ENCODE measurements at places on chromosomes 2 and 18.
A peak's percentile ranks its signal among the peaks of the same experiment; 100 is the strongest.

- no peak for DNase-seq
Observed at GRCh38 chr18:43596105-43596712, 318.9 kb upstream of the SYT4 start.

GRCh38 chr2:181575650-181576025 lies 81.3 kb downstream of the CERKL start:
- no peak for DNase-seq

GRCh38 chr2:164485541-164485940 lies 135.7 kb downstream of the GRB14 start:
- peak; percentile 4 for DNase-seq

DNA sequence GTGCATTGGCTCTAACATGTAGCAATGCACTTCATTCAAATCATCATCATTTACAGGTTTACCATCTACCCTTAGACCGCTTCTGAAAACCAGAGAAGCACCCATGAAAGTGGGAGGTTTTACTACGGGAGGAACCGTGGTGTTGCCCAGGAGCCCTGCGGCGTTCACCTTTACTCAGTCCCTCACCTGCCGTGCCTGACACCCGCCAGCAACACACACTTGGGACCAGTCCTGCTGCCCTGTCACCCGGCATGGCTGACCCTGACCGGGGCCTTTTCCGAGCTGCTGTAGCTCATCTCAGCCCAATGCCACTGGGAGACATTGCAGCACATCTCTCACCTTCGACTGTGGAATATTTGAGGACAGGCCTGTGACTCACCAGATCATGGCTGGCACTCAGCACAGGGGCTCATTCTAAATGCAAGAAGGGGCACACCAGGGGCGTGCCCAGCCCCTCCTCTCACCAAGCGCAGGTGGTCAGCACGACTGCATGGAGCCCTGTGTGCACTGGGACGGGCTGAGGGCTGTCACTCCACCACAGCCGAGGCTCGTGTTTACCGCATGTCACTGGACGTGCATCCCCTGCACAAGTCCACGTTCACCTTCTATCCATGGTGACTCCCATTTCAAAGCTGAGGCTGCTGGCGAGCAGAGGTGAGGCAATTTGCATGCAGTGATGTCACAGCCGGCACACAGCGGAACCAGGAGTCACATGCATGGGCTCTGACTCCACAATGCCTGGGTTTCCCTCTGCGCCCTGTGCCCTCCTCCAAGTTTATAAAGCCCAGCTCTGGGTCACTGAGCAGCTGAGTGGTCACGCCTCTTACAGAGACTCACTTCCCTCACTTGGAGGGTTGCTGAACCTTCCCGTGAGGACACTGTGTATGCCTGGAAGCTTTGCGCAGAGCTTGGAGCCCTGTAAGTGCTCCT lies 76.7 kb upstream of the SNTG2 start:
- no peak for DNase-seq

GRCh38 chr2:11124760-11125068 lies 30.6 kb upstream of the SLC66A3 start:
- DNase-seq: no peak

DNA sequence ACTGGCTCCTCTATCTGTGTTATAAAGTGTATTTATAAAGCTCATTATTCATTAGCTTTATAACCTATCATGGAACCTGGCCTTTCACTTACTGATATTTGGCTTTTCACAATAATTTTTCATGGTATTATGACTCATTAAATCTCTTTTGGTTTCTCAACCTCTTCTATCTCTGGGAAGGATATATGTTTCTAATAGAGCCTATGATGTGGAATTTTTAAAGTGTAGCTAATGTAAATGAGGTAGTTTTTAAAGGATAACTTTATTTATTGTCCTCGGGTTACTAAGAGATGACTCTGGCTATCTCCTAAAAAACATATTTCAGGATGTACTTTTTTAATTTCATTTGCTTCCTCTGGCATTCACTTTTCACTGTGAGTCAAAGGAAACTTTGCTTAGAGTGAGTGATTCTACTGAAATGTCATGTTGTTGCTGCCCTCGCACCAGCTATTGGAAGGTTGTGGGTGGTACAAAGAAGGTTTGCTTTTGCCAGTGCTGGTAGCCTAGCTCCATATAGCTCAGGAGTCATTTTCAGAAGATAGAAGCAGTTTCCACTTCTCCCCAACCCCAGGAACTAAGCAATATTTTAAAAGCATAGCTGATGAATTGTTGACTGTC lies 85.2 kb upstream of the RPE start:
- DNase-seq: no peak

GRCh38 chr2:128408349-128409305 lies 90.0 kb upstream of the HS6ST1 start:
- peak; percentile 52 for DNase-seq

DNA sequence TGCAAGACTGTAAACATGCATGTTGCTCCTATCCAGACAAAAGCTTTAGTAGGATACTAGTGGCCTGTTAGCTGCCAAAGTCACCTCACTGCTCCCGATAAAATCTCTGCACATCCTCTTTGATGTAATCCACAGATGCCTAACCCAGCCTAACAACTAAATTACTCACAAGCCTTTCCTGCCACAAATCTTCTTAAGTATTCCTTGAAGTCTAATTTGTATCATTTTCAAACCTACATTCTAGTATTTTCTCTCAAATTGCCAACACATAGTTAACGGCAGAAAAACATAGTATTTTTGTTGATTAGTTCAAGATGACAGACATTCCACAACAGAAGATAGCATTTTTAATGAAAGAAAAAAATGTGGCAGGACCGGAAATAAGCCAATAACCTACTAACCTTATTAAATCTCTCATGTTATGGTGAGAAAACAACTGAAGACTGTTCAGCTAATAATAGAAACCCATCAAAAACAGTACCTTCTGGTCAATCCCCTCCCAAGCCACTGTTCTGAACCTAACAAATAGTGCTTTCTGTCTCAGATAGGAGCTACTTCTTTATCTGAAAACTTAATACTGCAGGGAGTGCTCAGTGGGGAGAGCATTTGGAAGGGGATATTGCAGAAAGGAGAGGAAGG lies at the start of gene MPP4:
Gene MPP4 (minus strand): TSS at position 57 of the 639 bp plus-strand sequence. CDS start 4,690 bp downstream, outside the sequence.
- peak; percentile 21 for DNase-seq

- no peak for DNase-seq
Observed at GRCh38 chr2:19857806-19858205, 44.0 kb downstream of the TTC32 start.

DNA sequence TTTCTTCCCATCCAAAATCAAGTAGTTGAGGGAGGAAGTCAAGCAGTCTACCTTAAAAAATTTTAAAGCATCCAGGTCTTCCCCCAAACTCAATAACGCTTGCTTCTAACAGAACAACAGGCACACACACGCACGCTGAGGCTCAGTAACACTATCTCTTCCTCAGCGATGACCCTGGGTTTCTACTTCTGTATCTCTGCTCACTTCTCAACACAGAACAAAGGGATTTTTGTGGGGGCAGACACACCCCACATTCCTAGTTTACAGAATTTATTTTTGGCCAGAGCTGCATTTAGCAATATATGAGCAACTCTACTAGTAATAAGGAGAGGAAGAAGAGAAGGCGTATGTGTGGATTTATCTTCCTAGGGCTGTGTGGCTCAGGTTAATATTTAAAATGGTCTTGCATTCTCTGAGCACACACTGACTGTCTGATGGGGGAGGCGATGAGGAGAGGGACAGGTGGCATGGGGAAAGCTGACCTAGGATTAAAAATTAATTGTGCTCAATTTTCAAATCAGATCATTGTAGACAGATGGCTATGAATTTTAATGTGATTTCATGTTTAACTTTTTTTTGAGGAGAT lies 71.3 kb upstream of the PPM1B start:
- DNase-seq: no peak

DNA sequence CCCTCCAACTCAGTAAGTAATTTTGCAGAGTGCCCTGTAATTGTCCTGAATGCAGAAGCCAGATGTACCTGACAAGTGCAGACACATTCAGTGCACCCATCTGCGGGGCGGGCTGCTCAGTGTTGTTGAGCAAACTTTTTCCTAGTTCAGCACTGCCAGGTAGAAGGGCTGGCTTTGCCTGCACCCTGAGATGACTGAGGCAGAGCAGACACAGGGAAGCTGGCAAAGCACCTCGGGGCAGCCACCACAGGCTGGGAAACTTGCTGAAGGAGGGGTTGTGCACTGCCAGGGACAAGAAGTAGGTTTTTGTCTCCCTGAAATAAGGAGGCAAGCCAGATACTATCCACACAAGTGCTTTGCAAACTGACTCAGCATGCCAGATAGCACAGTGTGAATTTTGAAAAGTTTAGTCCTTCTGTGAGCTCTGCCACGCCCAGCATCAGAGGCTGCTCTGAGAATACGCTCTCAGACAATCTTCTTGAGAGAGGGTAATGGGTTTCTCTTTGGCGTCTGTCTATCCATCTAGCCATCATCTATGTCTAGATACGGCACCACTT lies 62.3 kb downstream of the SOWAHC start:
- DNase-seq: no peak

DNA sequence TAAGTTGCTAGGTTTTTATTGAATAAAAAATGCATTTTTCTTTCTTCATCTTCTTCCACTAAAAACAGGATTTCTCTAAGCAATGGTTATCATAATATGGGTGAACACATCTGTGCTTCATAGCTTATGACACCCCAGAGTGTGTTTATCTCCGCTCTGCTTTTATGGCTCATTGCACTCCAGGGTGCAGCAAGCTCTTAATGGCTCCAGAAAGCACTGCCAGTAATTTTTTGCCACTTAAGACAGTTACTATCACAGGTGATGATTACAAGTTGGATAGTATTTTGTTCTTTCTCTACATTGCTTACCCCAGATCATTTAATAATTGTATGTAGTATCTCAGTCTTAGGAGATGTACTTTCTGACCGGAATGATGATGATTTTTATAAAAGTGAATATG lies 239.3 kb upstream of the CDH20 start:
- no peak for DNase-seq

DNA sequence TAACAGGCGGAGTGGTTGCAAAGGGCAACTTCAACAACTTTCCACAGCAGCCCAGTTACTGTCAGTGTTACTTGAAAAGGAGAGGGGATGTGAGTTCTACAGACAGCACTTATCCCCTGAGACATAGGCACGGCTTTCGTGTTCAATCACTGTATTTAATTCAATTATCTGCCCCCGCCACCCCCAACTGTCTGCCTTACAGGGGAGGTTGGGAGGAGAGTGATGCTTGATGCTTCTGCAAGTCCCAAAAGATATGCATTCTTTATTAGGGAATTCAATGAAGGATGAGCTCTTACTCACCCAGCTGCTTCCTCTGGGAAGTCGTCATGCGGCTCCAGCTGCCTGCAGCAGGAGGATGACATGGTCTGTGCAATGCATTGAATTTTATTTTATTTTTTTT lies 639.9 kb downstream of the DCC start:
- DNase-seq: no peak

DNA sequence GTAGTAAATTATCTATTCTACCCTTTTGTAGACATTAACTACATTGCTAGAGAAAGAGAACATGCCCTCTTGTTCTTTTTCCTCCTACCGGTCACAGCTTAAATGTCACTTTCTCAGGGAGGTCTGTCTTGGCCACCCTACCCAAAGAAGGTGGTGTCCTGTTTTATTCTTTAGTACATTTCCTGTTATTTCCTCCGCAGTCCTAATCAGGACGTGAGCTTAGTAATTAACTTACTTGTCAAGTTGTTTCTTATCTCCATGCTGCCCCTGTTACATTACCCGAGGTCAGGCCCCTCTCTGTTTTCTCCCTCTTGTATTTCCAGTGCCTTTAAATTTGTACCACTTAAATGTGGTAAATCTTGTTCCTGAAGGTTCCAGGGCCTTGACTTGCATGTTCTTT lies 73.7 kb upstream of the RMDN2 start:
- DNase-seq: no peak

DNA sequence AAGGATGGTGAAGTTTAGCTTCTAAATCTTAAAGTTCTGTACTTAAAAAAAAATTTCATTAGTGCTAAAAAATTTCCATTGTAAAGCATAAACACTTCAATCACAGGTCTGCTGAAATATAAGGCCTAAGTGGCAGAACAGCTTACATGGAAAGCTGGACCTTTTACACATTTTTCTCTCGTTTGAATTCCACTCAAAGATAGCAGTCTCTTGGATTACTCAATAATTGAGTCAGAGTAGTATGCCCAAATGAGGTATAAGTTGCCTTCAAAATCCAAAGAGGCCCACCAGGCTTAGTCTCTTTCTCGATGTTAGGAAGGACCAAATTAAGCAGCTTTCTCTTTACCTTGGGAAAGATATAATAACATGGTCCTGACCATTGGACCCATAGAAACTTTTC lies 220.4 kb upstream of the CWC22 start:
- no peak for DNase-seq

- DNase-seq: no peak
Observed at GRCh38 chr2:173202570-173202969, 126.9 kb downstream of the MAP3K20 start.

- DNase-seq: no peak
Observed at GRCh38 chr2:71756280-71756906, 303.0 kb downstream of the DYSF start.

- DNase-seq: peak; percentile 37
Observed at GRCh38 chr18:60534538-60534937, 162.0 kb upstream of the MC4R start.

- peak; percentile 70 for DNase-seq
Observed at GRCh38 chr18:59419386-59419785, 60.3 kb upstream of the LMAN1 start.

DNA sequence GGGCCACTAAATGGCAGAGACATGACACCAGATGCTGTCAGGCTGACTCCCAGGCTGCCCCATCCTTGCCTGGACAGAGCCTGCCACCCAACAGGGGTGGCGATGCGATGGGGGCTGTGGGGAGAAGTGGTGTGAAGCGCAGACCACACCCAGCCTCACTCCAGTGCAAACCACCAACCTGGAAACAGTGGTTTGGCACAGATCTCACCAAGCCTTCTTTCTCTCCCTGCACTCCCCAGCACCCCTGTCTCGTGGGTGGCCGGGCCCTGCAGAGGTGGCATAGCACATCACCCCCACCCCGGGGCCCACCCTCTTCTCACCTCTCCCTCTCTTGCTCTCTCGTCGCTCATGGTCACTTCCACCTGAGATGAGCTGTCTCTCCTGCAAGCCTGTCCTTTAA lies 32.6 kb downstream of the CIB4 start:
- DNase-seq: no peak

- no peak for DNase-seq
Observed at GRCh38 chr18:65018184-65018583, 732.6 kb upstream of the CDH7 start.

DNA sequence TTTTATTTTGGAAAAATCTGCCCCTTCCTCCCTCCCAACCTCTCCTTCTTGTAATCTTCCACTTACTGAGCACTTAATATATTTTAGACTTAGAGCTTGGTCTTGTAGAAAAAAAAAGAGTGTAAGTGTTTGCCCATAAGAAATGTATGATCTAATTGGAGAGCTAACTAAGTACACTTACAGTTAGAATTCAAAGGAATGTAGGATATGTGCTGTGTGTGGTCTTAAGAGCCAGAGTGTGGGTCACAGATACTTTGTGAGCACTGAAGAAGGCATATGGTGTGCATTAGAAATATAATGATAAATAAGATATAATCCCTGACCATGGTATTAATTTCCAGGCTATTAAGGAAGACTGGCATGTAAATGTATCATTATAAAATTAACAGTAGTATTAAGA lies 91.8 kb upstream of the ZNF521 start:
- no peak for DNase-seq
